ENCODE measurements at places on chromosomes 3 and 15.

GRCh38 chr15:63597821-63598220 is 634 bp downstream of the FBXL22 start:
- DNase-seq, result no peak

DNA sequence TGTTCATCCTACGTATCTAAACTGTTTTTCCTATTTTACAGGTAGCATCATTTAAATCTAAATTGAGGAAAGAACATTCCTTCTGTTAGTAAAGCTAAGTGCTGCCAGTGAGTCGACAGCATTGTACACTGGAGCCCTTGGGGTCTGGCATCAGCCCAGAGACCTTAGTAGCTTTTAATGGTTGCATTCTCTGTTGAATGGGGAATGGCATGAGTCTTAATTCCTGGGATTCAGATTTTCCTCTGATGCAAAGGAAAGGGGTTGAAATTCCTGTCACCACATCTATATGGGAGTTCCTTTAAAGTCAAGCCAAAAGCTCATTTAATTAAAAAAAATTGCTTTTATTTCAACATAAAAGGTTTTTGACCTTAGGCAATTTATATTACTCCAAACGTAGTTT is 148.4 kb upstream of the GBE1 start:
- no peak for DNase-seq

GRCh38 chr3:140863580-140864009 is 78.0 kb upstream of the SLC25A36 start:
- peak; percentile 74 for DNase-seq

DNA sequence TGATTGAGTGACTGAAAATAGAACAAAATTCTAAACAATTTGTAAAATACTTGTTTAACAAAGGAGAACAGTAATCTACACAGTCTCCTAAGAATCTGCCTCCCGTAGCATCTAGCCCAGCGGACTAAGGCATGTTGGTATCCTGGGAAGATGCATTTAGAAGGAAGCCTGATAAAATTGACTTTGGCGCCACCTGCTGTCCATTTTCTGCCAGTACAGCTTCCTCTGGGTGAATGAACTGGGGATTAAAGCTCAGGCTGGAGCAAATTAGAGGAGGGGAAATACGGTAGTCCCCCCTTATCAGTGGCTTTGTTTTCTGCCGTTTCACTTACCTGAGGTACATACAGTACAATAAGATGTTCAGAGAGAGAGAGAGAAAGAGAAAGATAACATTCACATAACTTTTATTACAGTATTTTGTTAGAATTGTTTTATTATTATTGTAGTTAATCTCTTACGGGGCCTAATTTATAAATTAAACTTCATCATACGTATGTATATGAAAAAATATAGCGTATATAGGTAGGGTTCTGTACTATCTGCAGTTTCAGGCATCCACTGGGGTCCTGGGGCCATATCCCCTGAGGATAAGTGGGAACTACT is 191.6 kb downstream of the GAP43 start:
- DNase-seq, result peak; percentile 62

DNA sequence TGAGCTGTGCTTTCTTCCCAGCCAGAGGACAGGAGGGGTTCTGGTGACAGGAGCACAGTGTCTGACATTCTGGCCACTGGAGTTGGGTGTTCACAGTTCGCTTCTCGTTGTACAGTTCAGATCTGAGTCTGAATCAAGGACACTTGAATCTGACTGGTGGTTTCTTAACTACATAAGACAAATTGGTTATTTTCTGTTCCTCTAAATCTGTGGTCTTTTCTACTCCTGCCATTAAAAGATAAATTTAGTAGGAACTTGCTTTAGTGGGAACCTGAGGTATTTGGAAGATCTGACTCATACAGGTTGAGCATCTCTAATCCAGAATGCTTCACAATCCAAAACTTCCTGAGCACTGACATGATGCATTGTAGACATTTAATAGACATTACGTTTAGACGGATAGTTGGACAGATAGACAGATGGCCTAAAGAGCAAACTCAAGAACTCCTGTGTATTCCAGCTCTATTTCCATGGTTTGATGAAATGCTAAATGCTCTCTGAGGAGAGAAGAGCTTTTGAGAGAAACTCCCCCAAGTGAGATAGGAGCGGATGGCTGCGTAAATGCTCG is 71.0 kb downstream of the CCK start:
- no peak for DNase-seq

DNA sequence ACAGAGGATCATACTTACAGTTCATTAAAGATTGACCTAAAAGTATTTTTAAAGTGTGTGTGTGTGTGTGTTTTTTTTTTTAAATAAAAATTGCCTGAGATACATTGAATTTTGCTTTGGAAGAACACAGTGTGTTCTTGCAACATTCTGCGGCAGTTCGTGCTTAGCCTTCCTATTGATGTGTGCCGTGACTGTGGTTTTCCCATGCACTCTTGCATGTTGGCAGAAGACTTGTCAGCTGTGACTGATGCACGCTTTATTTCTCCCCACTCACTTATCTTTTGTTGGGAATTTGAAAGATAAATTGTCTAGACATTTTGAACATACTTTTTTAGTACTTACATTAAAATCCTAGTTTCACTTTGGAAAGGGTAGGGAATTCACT is 136.3 kb upstream of the LRRFIP2 start:
- DNase-seq, result no peak

DNA sequence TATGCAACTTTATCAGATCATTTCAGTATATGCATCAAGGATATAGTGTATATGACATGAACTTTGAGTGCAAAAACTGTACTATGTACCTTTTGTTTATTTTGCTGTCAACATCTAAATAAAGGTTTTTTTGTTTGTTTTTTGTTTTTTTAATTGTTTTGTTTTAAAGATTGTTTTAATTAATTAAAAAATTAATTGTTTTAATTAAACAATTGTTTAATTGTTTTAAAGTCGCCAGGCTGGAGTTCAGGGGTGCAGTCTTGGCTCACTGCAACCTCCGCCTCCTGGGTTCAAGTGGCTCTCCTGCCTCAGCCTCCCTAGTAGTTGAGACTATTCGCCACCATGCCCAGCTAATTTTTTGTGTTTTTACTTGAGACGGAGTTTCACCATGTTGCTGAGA is 79.9 kb upstream of the LRRFIP2 start:
- no peak for DNase-seq

GRCh38 chr15:90087454-90088154 is 14.7 kb downstream of the IDH2 start:
- DNase-seq, result no peak

DNA sequence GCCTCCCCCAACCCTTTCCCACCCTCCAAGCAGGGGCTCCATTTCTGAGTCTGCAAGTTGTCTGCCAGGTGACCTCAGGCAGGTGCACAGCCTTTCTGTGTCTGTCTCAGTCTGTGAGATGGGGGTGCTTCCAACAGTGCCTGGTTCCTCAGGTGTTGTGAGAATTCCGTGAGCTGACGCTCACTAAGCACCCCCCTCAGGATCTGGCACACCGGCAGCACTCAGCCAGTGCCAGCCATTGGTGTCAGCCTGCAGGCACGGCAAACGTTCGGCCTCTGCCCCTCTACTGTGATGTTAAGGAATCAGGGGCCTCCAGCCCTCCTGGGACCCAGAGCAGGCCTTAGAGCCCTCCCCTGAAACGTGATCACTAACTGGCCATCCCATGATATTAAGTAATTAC is 2.4 kb downstream of the KLF15 start:
- DNase-seq, result no peak

- no peak for DNase-seq
Measured at GRCh38 chr15:43545426-43545825, 28.0 kb downstream of the MAP1A start.

DNA sequence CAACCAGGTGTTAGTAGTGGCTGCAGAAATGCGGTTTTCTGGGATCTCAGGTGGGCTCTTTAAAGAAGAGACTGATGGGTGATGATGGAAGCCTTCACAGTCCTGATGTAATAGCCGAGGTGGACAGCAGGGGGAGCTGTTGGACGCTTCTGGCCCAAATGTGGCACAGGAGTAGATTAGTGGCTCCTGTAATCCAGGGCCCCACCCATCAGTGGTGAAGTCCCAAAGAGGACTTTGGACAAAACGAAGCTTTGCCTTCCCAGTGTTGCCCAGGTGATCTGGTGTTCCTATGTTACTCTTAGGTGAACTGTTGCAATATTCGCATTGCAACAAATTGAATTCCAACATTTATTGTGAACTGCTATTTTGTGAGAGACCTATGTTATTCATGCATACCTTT is 31.8 kb upstream of the MYZAP start:
- peak; percentile 11 for DNase-seq

DNA sequence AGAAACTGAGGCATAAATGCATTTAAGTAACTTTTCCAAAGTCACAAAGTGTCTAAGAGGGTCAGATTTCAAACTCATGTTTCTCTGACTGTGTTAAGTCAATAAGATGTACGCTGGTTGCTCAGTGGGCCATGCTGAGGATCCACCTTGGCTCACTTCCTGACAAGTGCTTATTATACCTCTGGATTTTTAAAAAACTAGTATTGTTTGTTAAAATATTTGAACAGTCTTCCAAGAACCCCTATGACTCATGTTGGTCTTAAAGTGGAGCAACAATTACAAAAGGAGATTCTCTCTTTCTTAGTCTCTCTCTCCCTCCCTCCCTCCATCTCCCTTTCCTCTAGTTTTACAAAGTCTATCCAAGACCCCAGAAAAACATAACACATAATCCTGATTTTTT is 1050.2 kb downstream of the AGBL1 start:
- no peak for DNase-seq

- no peak for DNase-seq
Measured at GRCh38 chr3:124397088-124397487, 333.2 kb upstream of the UMPS start.

- no peak for DNase-seq
Measured at GRCh38 chr15:74265046-74265639, 29.0 kb downstream of the CCDC33 start.

DNA sequence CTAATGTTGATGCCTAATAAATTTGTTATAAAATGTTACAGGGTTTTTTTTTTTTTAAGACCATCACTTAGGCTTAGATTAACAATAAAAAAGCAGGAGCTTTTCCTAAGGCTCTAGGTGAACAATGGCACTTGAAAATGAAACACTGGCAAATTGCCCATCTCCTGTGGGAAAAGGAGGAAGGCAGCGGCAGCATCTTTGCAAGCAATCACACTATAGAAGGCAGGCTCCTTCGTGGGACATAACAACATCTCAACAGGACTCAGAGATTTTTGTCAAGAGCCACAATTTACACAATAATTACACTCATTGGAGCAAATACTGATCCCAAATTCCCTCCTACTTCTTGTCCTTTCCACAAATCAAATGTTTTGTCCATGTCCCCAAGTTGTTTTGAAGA is 646.7 kb downstream of the ROBO2 start:
- no peak for DNase-seq

GRCh38 chr3:51777985-51778384 is 1.1 kb downstream of the IQCF6 start:
- no peak for DNase-seq

DNA sequence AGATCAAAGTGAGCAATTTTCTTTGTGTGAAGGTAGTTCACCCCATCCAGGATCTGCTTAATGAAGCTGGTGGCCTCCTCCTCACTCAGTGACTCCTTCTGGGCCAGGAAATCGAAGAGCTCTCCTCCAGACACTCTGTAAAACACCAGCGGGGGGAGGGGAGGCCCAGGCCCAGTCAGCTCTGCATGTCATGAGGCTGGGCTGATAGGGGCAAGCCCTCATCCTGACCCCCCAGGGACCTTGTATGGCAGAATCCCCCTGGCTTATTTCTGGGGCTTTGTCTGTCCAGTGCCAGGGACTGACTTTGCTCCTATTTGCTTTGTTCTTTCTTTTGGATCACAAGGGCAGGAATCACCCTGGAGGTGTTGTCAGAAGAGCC is 74.9 kb downstream of the DAPK2 start:
- DNase-seq, result no peak

GRCh38 chr3:80060664-80061063 is 292.9 kb upstream of the ROBO1 start:
- DNase-seq, result no peak

GRCh38 chr15:77596821-77597803 is 35.6 kb downstream of the LINGO1 start:
- no peak for DNase-seq

GRCh38 chr3:117144853-117145252 is 435.3 kb downstream of the TUSC7 start:
- no peak for DNase-seq

DNA sequence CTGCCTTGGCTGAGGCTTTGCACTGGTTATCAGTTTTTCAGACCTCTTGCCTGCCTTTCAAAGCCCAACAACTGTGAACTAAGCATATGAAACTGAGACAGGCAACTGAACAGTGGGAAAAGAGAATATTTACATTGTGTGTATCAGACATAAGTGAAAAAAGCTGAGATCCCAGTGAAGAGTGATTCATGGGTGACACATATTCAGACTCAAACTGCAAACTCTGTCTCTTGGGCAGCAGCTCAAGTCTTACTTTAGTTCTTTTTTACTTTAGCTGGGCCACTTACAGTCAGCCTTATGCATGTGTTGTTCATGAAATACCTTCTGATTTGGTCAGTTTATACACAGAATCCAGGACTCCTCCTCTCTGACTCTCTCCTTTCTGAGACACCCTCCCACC is 19.2 kb downstream of the SUCLG2 start:
- DNase-seq, result no peak

DNA sequence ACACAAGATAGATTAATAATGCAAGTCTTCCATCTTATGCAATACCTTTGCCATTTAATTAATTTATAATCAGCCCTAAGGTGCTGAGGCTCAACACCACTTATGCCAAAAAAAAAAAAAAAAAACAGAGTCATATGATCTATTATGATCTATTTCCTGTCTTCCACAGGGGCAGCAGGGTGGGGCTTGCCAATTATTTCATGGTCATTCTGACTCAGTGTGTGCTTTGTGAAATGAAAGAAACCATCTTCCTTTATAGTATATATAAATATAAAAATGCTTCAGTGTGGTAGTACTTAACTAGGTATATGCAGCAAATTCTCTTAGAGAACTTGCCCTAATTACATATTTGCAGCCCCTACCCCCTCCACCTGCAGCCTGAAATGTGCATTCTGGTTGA is 7.2 kb upstream of the RARB start:
- no peak for DNase-seq

GRCh38 chr15:100696452-100696851 is 94.1 kb downstream of the ASB7 start:
- DNase-seq, result no peak

DNA sequence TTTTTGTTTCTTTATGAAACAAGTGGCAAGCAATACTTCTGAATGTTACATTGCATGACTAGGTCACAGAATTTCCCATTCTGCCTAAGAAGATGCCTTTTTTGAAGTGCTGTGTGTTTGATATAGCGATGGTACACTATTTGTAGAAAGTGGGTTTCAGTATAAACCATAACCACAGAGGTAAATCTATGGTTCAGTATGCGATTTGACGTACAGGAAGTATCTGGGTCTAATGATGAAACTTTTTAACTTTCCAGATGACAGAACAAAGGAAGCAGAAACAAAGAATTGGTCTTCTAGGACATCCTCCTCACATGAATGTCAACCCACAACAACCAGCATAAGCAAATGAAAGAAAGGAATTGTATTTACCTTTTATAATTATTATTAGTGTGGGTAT is 133.4 kb upstream of the BHLHE40 start:
- DNase-seq, result no peak

- no peak for DNase-seq
Measured at GRCh38 chr3:148625991-148626390, 71.7 kb upstream of the AGTR1 start.

GRCh38 chr3:67686069-67686468 is 31.7 kb upstream of the SUCLG2 start:
- no peak for DNase-seq

- DNase-seq, result no peak
Measured at GRCh38 chr15:74897300-74897701, 7.5 kb downstream of the MPI start.

GRCh38 chr3:62131620-62132019 is 241.7 kb downstream of the FEZF2 start:
- no peak for DNase-seq
